ENCODE measurements at places on chromosomes 11 and 22. TPM values are rescaled to one million over a fixed set of nuclear protein-coding genes. Genes with fewer than 3 reads are reported as not detected.

Gene OOSP4A
- total RNA-seq, result not detected

Gene C11orf86
- total RNA-seq, result not detected

Gene CARD16
- 1.7 TPM for total RNA-seq

Gene CYB5R3
- 64.2 TPM for total RNA-seq

Gene ASPHD2
- total RNA-seq, result 2.2 TPM

Gene CRYBB2
- not detected for total RNA-seq

Gene TRIM51
- total RNA-seq, result not detected

Gene DEFB131B
- total RNA-seq, result not detected

Gene SLC22A6
- total RNA-seq, result 0.09 TPM

Gene BBOX1
- 11.4 TPM for total RNA-seq

Measured in motor neuron (in vitro differentiated cells).